ENCODE measurements at places on chromosomes 12 and 14.

GRCh38 chr14:77752266-77752665, 8.7 kb downstream of the SNW1 start:
- no peak for DNase-seq

DNA sequence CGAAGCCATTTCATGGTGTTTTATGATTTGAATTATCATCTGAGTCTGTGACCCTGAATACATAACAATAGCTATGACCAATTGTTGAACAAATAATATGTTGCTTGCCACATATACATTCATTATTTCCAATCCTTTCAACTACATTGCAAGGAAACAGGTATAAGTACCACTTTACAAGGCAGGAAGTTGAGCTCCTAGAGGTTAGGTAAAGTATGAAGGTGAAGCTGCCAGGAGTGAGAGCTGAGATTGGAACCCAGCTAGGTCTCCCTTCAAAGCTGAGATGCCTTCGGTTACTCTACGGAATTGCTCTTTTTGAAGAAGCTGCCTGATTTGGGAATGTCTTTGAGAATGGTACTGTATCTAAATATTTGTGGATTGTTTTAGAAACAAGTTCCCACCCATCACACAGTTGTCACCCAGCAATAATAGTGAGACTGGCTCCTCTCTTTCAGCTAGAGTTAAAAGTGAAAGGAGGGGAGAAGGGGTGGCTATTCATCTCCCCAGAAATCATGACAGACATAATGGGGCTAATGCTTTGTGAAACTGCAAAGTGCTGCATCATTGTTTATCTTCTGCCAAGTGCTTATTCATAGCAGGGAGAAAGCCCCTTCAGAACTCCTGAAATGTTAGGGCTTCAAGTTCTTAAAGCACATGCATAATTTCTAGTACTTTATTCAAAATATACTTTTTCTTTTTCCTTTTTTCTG, 75.9 kb upstream of the AMIGO2 start:
- peak; percentile 77 for DNase-seq

DNA sequence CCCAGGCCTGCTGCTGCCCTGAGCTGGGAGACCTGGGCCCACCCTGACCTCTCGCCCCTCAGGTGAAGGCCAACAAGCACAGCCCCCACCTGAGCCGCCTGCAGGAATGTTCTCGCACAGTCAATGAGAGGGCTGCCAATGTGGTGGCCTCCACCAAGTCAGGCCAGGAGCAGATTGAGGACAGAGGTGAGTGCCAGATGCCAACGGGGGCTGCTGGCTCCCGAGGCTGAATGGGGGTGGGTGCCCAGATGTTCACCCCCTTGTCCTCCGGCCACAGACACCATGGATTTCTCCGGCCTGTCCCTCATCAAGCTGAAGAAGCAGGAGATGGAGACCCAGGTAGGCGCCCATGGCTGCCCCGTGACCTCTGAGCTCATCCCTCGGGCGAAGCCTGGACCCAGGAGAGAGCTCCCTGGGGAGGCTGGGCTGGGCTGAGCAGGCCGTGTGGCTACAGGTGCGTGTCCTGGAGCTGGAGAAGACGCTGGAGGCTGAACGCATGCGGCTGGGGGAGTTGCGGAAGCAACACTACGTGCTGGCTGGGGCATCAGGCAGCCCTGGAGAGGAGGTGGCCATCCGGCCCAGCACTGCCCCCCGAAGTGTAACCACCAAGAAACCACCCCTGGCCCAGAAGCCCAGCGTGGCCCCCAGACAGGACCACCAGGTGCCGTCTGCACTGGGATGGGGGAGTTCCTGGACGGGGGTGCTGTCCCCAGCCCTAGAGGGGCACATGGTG, 25.8 kb downstream of the HIP1R start:
- no peak for DNase-seq

GRCh38 chr14:23895480-23895879, 58.1 kb upstream of the DHRS4 start:
- no peak for DNase-seq

DNA sequence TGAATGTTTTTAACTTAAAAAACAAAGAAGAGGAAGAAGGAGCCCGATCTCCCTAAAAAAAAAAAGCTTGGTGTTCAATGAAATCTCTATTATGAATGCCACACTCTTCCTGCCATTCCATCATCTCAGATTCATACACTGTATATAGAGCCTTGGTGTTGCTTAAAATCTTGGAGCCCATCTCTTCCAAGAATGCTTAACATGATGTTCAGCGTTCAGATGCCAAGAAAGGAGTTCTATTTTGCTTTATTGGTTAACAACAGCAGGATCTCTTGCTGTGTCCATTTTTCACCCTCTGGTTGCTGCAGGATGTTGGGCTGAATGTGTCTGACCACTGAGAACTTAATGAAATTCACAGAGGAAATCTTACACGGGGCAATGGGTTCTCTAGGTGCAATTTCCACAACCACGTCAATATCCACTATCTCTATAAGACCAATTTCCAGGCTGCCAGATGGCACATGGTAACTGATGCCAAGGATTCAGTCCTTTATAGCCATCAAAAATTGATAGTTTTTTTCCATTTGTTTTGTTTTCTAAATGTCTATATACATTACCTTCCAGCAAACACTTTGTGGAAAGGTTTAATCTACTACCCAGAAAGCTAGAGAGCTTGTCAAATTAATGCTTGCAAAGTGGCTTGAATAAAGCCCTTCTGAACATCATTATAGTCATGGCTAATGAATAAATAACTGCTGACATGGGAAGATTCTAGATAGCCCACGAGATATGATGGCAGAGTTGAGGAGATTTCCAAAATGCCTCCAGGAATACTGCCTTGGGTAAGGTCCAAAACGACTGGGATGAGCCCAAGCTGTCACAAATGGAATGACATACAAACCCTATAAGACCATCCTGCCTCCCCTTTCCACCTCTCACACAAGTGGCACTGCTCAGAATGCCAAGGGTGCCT, 26.5 kb downstream of the RERG start:
- DNase-seq = no peak

DNA sequence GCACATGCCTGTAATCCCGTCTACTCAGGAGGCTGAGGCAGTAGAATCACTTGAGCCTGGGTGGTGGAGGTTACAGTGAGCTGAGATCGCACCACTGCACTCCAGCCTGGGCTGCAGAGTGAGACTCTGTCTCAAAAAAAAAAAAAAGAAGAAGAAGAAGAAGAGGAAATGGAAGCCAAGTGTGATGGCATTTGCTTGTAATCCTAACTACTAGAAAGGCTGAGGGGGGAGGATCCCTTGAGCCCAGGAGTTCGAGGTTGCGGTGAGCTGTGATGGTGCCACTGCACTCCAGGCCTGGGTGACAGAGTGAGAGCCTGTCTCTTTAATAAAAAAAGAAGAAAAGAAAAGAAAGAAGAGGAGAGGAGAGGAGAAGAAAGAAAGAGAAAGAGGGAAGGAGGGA, 52.1 kb downstream of the LGMN start:
- no peak for DNase-seq

DNA sequence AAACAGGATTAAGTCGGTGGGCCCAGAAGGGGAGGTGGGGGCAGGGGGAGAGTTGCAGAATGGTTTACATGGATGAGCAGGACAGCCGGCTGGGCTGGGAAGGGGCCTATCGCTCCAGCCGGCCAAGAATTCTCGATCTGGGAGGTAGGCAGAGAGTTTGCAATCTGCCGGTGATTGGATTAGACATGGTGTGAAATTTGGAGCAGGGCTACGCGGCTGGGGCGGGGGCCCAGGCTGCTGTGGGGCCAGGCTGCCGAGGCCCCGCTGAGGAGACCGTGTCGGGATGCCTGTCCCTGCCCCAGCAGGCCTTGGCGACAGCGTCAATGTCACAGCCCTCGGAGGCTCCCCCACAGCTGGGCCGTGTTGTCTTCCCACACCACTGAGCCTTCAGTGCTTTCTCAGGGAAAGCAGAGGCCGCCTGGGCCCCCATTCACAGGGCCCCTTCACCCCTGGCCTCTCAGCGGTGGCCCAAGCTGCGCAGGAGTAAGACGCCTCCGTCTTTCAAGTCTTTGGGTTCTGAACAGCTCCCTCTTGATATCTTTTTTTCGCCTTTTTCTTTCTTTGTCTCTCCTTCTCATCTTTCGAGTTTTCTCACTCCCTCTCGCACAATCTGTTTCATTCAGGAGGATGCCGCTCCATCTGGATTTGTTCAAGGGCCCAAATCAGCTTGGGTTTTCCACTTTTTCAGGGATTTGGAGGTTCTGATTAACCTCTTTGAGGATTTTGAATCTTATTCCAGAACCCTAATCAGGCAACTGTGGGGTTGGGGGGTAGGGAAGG, 117.5 kb upstream of the PARP11 start:
- DNase-seq = no peak

- peak; percentile 34 for DNase-seq
Measured at GRCh38 chr12:67701121-67701520, 52.6 kb downstream of the DYRK2 start.

DNA sequence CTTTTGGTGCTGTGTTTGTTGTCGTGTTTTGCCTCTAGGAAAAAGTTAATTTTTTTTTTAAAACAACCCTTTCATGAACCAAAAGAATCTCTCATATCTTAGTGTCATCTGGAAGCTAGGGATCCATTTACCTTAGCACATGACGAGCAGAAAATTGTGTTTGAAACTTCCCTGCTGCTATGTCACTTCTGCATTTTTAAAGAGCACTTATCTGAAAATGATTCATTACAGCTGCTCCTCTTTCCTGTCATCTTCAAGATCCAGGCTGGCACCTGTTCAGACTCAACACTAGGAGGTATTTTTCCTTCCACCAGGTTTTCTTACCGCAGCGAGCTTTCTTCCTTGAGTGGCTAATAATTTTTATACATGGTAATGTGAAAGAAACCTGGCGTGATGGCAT, 67.0 kb downstream of the EML1 start:
- no peak for DNase-seq

DNA sequence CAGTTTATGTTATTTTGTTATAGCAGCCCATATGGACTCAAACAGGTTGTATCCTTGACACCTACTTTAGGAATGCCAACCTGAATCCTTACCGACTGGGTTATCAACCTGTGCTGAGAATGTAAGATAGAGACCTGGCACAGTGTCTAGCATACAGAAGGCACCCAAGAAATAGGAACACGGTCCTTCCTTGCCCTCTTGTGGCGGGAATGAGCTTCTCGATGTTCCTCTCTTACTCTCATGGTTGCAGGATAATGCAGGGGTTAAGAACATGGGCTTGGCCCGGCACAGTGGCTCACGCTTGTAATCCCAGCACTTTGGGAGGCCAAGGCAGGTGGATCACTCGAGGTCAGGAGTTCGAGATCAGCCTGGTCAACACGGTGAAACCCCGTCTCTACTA, 6.5 kb downstream of the C12orf43 start:
- peak; percentile 58 for DNase-seq

DNA sequence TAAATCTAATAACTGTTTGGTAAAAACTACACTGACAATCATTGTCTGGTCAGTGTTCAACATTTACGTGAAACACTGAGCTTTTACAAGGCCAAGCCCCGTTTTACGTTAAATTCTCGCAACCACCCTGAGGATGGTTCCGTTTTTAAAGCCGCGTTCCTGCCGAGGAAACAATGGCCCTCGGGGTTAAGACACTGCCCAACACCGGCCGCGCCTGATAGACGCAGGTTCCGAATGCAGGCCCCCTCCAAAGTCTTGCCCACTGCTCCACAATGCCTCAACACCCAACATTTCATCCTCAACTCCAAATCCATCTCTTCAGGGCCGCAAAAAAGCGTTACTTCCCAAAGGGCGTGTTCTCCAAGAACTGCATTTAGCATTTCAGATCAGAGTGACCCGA, 953 bp upstream of the SNRPF start:
- no peak for DNase-seq

- no peak for DNase-seq
Measured at GRCh38 chr12:50925342-50925651, 27.0 kb upstream of the HIGD1C start.

DNA sequence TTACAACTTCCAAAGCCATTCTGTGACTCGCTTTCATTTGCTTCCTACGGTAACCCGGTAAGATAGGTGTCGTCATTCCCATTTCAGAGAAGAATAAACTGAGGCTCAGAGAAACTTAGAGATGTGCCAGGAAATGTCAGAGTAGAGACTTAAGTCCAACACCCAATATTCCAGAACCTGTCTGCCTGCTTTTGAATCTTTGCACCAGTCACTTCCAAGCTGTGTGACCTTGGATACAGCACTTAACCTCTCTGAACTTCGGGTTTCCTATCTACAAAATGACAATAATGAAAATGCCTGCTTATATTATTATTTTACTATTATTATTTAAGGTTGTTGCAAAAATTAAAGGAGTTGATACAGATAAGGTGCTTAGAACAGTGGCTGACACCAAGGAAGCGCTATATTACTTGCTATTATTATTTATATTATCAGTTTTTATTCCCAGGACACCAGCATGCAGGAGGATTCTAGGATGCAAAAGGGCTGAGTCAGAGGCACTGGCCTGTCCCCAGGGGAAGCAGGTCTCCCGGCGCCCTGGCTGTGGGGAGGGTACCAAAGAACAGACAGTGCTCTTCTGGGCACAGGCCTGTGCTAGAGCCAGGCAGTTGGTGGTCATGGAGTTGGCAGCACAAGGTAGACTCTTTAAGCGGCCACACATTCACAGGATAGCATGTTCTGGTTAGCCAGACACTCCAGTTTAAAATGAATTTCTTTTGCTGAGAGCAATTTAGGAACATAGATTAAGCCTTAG, 5.4 kb downstream of the HSPB8 start:
- no peak for DNase-seq

DNA sequence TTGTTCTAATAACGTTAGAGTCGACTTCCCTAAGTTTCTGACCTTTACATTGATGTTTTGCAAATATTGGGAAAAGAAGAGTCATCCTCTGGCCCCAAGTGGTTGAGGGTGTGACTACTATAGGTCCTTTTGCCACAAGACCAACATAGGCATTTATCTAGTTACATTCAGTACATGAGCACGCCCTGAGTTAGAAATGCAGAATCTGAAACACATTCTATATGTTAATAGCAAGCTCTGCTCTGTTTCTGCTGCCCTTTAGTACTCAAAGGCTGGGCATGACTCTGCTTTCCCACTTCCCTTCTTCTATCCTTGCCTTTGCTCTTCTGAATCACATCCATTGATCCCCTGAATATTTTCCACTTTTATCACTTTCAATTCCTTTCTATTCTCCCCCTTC, 115.1 kb upstream of the PTPRB start:
- no peak for DNase-seq

- DNase-seq = no peak
Measured at GRCh38 chr12:9605483-9605882, 2.2 kb downstream of the KLRB1 start.

GRCh38 chr12:7092229-7092985, at the start of gene C1R:
TSS of gene C1R (minus strand) at chr12:7092445. CDS start at chr12:7092388, 57 bp downstream.
- peak; percentile 56 for DNase-seq

DNA sequence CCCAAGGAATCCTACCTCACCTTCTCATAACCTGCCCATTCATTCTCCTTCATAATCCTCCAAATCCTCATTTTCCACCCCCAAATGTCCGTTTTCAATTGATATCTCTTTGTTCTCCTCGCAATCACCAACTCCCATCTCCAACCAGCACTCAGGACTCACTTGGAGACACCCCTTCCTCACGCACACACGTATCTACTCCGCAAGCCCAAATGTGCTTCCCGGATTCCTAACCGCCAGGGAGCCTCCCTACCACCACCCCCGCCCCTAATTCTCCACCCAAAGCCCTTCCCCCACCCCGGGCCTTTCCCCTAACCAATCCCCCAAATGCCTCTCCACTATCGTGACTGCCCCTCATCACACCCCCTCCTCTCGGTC, 304 bp downstream of the KCTD10 start:
- DNase-seq = no peak

Data from iris pigment epithelial cell (primary cell).